ENCODE measurements at places on chromosomes 6 and 20. TPM values are rescaled to one million over a fixed set of nuclear protein-coding genes. Genes with fewer than 3 reads are reported as not detected.

PLG gene
- not detected for total RNA-seq

FOXP4 gene
- 18.4 TPM for total RNA-seq

ZNF165 gene
- 0.44 TPM for total RNA-seq

FAM209B gene
- not detected for total RNA-seq

RBBP8NL gene
- not detected for total RNA-seq

ARHGAP40 gene
- total RNA-seq, result not detected

PBOV1 gene
- total RNA-seq, result not detected

OR2B6 gene
- not detected for total RNA-seq

BPI gene
- not detected for total RNA-seq

C4A gene
- 199 TPM for total RNA-seq

ARFGAP1 gene
- 32.1 TPM for total RNA-seq

TMEM244 gene
- total RNA-seq, result not detected

GNRH2 gene
- total RNA-seq, result not detected

ERVFRD-1 gene
- not detected for total RNA-seq

MUC22 gene
- not detected for total RNA-seq

SAMD5 gene
- total RNA-seq, result 1.6 TPM

REM1 gene
- 3.2 TPM for total RNA-seq

C6orf141 gene
- 1.1 TPM for total RNA-seq

All from left cardiac atrium (tissue), 4 donors.